ENCODE measurements at places on chromosomes 1 and 21.
A peak's percentile ranks its signal among the peaks of the same experiment; 100 is the strongest.

DNA sequence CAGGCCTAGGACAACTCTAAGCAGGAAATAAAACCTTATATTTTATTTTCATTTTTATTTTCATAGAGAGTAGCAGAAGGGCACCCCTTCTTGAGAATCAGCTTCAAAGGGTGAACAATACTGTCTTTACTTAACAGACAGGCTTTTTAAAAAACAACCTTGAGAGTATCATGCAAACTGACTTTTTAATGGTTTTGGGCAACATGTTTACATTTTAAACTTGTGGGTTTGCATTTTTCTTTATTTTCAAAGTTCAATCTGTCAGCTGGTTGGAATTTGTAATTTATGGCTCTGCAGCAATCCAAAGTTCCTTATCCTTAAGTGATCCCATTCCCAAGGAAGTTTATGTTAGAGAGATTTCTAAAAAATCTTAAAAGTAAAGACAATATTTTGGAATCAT lies 392.3 kb upstream of the ADAMTS5 start:
- DNase-seq, result no peak

- no peak for DNase-seq
Observed at GRCh38 chr1:1254667-1254998, 8.1 kb upstream of the C1QTNF12 start.

DNA sequence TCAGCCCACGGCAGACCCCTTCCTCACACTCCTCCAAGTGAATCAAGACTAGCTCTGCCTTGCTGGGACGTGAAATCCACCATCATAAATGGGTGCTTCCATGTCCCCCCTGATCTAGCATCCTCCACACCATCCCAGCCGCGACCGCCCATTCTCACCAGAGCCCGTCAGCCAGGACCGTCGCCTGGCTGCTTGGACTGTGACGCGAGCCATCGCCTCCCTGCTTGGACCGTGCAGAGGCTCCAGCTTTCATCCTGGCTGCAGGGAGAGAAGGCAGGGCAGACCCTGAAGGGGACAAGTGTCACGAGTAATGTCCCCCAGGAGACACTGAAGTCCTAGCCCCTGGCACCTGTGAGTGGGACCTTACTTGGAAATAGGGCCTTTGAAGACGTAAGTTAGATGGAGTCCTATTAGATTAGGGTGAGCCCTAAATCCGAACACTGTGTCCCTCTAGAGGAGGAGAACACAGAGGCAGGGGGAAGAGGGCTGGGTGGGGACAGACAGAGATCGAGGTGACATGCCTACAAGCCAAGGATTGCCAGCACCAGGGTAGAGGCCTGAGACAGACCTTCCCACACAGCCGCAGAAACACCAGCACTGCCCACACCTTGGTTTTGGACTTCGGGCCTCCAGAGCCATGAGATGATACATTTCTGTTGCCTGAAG lies 12.8 kb upstream of the PRKCZ start:
- DNase-seq, result no peak

DNA sequence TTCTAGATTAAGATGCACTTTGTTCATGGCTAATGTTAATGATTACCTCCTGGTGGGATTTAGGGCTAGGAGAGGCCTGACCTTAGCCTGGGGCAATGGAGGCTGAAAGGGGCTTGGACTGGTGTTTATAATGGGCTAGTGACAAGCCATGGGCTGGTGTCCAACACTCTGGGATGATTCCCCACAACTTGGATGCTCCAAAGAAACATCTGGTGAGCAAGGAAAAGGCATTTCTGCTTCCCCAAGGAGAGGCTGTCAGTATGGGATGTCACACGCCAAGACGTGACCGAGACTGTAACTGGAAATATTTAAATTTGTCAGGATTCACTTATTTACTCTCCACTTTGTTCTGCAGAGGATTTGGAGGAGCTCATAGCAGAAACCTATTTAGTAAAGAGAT lies 45.2 kb downstream of the PTPRU start:
- no peak for DNase-seq

- no peak for DNase-seq
Observed at GRCh38 chr21:31483146-31483545, 139.1 kb upstream of the TIAM1 start.

DNA sequence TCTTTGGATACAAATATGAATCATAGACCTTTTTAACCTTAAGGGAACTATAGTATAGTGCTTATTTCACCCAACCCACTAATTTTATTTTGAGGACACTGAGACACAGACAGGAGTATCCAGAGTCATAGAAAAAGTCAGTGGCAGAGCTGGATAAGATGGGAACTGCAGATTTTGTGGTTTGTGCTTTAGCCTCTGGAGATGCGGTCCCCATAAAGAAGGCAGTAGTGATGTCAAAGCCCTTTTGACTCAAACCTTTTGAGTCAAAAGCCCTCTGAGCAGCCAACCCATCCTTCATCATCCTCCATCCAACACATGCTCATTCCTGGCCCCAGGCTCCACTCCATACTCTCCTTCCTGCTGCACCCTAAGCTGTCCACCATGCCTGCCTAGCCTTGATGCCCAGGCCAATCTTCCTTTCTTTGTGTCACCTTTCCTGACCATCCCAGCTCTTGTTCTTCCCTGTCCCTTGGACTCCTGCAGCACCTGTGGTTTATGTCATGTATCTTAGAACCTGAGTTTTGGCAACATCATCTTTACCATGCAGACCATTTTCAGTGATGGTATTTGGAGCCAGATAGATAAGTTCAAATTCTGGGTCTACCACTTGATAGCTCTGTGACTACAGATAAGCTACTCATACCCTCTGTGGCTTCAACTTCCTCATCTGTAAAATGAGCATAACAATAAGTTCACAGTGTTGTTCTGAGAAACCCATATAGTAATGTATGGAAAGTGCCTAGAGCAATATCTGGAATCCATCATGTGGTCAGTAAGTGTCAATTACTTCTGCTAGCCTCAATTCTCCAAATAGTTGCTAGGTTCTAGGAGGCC lies 20.1 kb downstream of the SLAMF1 start:
- no peak for DNase-seq

DNA sequence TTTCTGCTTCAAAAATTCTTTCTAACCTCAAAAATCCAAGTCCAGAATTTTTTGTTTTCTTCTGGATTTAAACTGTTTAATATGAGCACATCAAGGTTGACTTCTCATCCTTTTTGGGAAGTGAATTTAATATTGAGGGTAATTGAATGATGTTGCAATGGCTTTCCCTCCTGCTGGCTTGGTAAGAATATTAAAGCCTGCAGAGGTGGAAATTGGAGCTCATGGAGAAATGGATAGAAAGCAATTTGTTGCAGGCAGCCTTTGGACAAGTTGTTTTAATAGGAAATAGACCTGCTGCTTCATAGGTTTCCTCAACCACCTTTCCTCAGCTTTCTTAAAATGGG lies 124.7 kb downstream of the SYT2 start:
- no peak for DNase-seq

DNA sequence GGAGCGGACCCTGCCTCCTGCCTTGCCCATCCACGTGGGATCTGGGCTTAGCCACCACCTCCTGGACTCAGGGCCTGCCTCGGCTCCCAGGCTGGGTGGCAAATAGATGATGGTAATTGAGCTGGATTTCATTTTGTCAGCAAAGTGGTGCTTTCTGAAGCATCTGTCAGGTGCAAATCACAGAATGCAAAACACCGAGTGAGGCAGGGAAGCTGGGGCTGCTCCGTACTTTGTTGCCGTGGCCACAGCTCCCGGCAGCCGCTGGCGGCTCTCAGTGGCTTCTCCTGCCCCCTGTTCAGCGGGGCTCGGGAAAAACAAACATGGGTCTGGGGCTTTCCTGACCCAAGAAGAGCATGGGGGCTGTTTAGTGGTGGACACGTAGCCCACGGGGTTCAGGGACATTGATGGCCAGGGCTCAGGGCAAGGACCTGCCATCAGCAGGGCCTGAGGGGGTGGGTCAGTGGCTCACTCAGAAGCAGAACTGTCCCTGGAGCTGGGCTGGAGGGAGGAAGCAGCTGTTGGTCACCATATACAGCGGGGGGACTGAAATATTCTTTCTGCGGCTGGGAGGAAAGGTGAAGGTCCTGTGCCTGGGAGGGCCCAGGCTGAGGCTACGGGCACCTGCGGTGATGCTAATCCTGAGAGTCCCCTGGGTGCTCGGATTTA lies 130.0 kb upstream of the VAMP3 start:
- DNase-seq, result no peak

GRCh38 chr1:206897175-206897574 lies at the start of gene IL24:
TSS of gene IL24 (plus strand) at chr1:206897443. CDS start at chr1:206897833, 390 bp downstream.
- DNase-seq, result no peak

DNA sequence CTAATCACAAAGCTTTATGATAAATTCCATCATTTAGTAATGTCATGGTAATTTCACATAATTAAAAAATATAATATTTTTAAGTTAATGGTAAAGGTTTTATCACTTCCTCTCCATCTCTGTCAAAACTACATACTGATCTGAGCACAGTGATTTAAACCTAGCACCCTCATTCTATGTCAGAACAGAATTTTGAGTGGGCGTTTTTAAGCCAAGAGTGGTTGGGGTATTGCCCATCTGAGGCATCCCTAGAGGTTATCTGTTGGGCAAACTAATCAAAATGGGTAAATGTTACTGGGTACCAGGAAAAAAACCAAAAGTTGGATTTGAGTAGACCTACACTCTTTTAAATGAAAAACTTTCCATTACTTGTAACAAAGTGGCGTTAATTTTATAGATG lies 100.7 kb upstream of the GFI1 start:
- no peak for DNase-seq

- DNase-seq, result no peak
Observed at GRCh38 chr1:55089683-55090082, 50.3 kb downstream of the PCSK9 start.

DNA sequence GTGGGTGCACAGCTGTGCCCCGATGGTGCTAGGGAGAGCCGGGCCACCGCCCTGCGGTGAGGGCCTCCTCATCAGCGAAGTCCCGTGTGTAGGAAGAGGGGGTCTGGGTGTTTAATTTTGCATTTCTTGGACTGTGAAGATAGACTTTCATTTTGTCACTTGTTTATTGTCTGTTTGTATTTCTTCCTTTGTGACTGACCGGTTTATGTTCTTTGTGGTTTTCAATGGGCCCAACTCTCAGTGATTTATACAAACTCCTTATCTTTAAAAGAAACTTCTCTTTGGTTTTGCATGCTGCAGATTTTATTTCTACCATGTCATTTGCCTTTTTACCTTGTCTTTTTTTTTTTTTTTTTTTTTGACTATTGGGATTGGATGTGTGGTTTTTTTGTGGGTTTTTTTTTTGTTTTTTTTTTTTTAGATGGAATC lies 65.1 kb downstream of the COL18A1 start:
- DNase-seq, result no peak

- DNase-seq, result no peak
Observed at GRCh38 chr1:241638909-241639622, 1.1 kb downstream of the CHML start.

- peak; percentile 35 for DNase-seq
Observed at GRCh38 chr21:44914176-44914874, 6.4 kb downstream of the ITGB2 start.

DNA sequence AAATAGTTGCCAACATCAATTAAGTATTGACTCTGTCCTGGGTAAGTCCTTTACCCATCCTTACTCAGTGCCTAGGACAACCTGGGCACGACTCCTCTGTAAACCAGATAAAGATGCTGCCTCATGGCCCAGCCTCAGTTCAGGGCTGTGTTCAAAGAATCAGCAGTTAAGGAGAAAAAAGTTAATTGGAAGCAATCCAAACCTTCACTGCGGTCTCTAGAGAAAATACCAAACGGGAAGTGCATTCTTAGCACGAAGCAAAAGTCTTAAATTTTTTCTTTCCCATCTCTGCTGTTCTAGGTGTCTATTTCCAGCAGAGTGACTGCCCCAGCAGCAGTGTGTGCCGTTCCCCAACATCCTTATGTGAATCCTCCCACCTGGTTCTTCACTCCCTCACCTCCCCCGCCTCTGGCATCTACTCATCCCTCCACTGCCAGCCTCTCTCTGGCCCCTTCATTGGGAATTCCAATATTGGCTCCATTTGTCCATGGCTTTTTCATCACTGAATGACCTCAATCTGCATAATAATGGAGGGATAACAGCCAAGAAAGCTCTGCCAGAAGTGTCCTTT lies 23.2 kb downstream of the KANK4 start:
- DNase-seq, result no peak

GRCh38 chr1:48823168-48823567 lies 46.5 kb upstream of the BEND5 start:
- no peak for DNase-seq

DNA sequence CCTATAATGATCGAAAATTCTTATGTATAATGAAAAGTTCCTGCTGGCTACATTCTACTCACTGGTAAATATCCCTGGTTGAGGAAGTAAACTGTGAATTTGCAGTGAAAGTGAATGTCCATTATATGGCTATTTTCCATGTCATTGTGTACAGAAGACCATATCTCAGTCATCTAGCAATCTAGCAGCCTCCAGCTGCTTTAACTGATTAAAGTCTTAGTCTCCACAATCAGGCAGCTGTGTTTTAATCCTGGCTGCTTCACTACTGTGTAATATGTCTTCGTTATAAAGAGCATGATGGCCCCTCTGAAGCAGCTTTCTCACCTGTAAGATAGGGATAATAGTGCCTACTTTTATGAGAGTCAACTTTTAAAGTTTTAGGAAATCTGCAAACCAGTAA lies 11.4 kb downstream of the CLCA2 start:
- DNase-seq, result no peak

GRCh38 chr1:216075339-216075738 lies 347.9 kb downstream of the USH2A start:
- no peak for DNase-seq

- no peak for DNase-seq
Observed at GRCh38 chr1:225870911-225871310, 11.3 kb downstream of the TMEM63A start.

- no peak for DNase-seq
Observed at GRCh38 chr1:17281775-17282181, 26.2 kb upstream of the PADI4 start.

DNA sequence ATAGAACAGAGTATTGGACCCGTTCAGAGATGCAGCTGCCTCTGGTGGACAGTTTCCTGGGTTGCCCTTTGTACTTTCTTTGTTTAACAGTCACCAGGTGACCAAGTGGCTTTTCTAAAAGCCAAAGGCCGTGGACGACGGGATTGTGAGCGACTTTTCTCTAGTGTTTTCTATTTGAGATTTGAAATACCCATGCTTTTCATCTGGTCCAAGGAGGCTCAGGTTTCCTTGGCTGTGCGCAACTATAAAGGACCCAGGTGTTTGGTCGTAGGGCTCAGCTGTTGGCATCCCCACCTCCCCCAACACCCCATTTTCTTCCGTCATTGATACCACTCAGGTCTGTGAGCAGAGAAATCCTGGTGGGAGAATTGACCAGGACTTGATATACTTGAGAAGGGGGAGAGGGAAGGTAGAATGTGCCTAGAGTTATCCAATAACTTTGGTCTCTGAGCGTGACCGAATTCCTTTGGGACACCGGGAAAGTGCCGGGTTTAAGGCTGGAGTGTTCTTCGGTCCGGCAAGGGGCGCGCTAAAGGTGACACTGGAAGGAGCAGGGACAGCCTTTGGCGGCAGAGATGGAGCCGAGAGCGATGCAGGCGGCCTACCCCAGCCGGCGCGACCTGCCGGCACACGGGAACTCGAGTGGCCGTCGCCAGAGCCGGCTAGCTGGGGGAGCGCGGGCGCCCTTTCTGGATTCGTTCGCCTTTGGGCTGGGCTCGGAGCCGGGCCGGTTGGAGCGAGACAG lies 83.4 kb upstream of the BMP8A start:
- DNase-seq, result no peak

GRCh38 chr1:235892202-235892601 lies 25.5 kb upstream of the LYST start:
- DNase-seq, result no peak

All from activated naive CD4-positive, alpha-beta T cell (primary cell).